ENCODE measurements at places on chromosomes 6 and 20. TPM values are rescaled to one million over a fixed set of nuclear protein-coding genes. Genes with fewer than 3 reads are reported as not detected.

DNA sequence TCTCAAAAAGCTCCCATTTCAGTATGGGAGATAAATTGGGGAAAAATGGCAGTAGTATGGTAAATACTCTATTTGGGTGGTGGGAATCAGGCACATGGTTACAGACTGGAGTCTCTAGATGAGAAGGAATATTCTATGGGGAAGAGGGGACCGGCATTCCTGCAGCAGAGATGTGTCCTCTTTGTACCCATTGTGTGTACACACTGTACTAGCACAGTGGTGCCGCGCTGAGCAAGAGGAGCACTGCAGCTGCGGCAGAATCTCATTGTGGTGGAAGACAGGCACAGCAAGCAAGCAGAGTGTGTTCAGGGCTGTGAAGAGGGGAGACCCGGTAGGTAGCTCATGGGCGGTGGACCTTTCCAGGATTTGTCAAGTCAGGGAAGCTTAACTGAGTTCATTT, 13.0 kb downstream of the AFDN start:
- H3K4me3 ChIP-seq: no peak overlapping the region
- no peaks in the 10 kb centered on the region for H3K36me3 ChIP-seq
- no peak for DNase-seq
- H3K27me3 ChIP-seq: no peaks in the 10 kb centered on the region
- no peak overlapping the region for H3K27ac ChIP-seq

- no peaks in the 10 kb centered on the region for H3K36me3 ChIP-seq
- H3K27ac ChIP-seq: no peak overlapping the region
- H3K4me1 ChIP-seq: no peaks in the 10 kb centered on the region
- no peak for DNase-seq
- no peak overlapping the region for H3K4me3 ChIP-seq
- no peaks in the 10 kb centered on the region for H3K27me3 ChIP-seq
Observed at GRCh38 chr6:24882835-24883555, 52.8 kb downstream of the RIPOR2 start.

GRCh38 chr6:14811775-14812428, 434.0 kb upstream of the JARID2 start:
- H3K27me3 ChIP-seq: no peaks in the 10 kb centered on the region
- H3K4me3 ChIP-seq: no peak overlapping the region
- H3K27ac ChIP-seq: no peak overlapping the region
- H3K4me1 ChIP-seq: no peaks in the 10 kb centered on the region
- DNase-seq: no peak

The TRIM40 gene
- total RNA-seq: not detected

DNA sequence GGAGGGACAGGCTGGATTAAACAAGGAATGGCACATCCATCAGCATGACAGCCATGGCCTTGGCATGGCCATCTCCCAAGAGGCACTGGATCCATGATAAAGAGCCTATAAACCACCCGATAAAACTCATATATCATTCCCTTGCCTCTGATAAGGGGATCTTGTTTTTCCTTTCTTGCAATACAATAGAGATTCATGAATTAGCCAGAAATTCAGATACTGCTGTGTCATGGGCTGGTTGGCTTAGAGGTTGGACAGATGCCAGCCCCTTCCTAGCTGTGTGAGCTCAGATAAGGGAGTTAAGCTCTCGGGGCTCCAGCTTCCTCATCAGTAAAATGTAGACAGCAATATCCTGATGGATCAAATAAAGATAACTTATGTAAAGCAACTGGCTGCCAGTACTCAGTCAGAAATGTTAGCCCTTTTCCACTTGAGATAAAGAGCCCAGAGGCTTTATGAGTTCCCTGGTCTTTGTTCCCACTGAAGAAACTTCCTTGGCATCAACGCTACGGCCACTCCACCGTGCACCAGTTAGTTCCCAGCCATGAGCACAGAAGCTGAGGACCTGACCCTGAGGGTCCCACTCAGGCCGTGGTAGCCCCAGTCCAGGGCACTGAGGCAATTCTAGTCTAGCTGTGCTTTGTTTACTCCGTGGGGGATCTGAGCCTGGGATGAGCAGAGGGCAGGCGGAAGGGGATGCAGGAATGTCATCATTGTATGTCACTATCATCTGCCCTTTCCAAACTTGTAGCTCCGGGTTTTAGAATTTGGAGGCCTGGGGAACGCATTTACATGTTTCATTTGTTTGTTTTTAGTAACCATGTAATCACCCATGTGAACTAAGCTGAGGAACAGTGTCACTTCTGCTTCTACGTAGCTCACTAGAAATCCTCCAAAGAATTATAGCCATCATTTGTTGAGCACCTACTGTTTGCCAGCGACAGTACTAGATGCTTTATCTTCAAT, 67.2 kb upstream of the TBC1D7 start:
- no peaks in the 10 kb centered on the region for H3K36me3 ChIP-seq
- peak; percentile 76 for DNase-seq
- H3K27me3 ChIP-seq: no peaks in the 10 kb centered on the region
- peak overlapping the region; percentile 24 for H3K27ac ChIP-seq
- H3K4me3 ChIP-seq: no peak overlapping the region
- H3K4me1 ChIP-seq: peaks cover 56% of the 10 kb centered on the region

The GMNN gene
- 6.3 TPM for total RNA-seq

- no peaks in the 10 kb centered on the region for H3K36me3 ChIP-seq
- H3K4me3 ChIP-seq: no peak overlapping the region
- DNase-seq: no peak
Observed at GRCh38 chr6:147176795-147177194, 27.4 kb upstream of the STXBP5 start.

The LY6G5C gene
- 2.9 TPM for total RNA-seq

DNA sequence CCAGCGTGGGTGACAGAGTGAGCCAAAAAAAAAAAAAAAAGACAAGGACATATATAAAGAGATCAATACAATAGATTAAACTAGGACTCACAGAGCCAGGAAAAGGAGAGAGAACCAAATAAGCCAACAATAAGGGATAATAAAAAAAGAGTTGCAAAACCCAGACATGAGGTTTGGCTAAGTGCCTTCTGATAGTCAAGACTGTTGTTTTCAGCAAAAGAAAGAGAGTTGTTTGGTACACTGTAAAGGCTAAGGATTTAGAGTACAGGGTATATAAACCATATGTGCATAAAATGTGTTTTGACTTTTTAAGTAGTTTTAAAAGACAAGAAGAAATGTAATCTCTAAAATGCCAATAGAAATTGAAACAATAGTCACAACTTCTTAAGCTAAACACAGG, 42.8 kb downstream of the RPF2 start:
- no peak for DNase-seq
- no peaks in the 10 kb centered on the region for H3K4me1 ChIP-seq
- no peak overlapping the region for H3K4me3 ChIP-seq
- no peak overlapping the region for H3K27ac ChIP-seq
- no peaks in the 10 kb centered on the region for H3K27me3 ChIP-seq

DNA sequence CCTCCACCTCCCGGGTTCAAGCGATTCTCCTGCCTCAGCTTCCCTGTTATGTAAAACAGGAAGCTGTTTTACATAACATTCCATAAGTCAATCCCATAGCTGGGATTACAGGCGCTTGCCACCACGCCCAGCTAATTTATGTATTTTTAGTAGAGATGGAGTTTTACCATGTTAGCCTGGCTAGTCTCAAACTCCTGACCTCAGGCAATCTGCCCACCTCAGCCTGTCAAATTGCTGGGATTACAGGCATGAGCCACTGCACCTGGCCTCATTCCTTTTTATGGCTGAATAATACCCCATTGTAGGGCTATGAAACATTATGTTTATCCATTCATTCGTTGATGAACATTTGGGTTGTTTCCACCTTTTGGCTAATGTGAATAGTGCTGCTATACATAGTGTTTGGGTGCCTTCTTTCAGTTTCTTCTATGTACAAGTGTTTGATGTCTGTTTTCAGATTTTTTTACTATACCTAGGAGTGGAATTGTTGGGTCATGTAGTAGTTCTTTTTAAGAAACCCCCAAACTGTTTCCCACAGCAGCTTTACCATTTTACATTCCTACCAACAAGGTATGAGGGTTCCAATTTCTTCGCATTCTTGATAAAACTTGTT, 138.7 kb upstream of the COL21A1 start:
- no peak for DNase-seq
- no peak overlapping the region for H3K27ac ChIP-seq
- H3K27me3 ChIP-seq: no peaks in the 10 kb centered on the region

The SH3BGRL2 gene
- total RNA-seq: 4.7 TPM

GRCh38 chr6:35580836-35581235, 68.1 kb upstream of the TULP1 start:
- H3K27ac ChIP-seq: no peak overlapping the region
- no peak overlapping the region for H3K4me3 ChIP-seq
- H3K27me3 ChIP-seq: no peaks in the 10 kb centered on the region
- H3K4me1 ChIP-seq: no peaks in the 10 kb centered on the region

The SRSF12 gene
- 0.48 TPM for total RNA-seq

DNA sequence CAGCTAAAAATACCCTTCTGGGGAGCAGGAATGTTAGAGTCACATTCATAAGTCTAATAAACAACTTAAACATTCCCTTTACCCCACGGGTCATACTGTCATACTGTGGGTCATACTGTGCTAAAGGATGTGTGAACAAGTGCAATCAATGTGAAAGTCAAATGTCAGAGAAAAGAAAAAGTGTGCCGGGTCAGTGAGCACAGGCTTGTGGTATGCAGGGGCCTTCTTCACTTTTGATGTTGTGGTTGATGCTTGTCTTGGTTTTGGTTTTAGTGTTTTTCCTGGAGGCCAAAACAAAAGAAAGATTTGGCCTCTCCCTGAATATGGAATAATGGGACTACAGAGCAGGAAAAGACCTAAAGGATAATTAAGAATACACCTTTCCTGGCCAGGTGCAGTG, 267.9 kb upstream of the PLN start:
- H3K36me3 ChIP-seq: no peaks in the 10 kb centered on the region
- no peaks in the 10 kb centered on the region for H3K27me3 ChIP-seq
- H3K4me1 ChIP-seq: no peaks in the 10 kb centered on the region
- H3K27ac ChIP-seq: no peak overlapping the region

- H3K27me3 ChIP-seq: no peaks in the 10 kb centered on the region
- H3K36me3 ChIP-seq: no peaks in the 10 kb centered on the region
- H3K4me1 ChIP-seq: no peaks in the 10 kb centered on the region
- H3K4me3 ChIP-seq: no peak overlapping the region
Observed at GRCh38 chr6:138287144-138287955, 69.1 kb upstream of the PBOV1 start.

- no peak for DNase-seq
- no peaks in the 10 kb centered on the region for H3K27me3 ChIP-seq
- H3K36me3 ChIP-seq: peaks cover 68% of the 10 kb centered on the region
- H3K4me3 ChIP-seq: no peak overlapping the region
Observed at GRCh38 chr20:31945785-31946184, 6.1 kb downstream of the PDRG1 start.

DNA sequence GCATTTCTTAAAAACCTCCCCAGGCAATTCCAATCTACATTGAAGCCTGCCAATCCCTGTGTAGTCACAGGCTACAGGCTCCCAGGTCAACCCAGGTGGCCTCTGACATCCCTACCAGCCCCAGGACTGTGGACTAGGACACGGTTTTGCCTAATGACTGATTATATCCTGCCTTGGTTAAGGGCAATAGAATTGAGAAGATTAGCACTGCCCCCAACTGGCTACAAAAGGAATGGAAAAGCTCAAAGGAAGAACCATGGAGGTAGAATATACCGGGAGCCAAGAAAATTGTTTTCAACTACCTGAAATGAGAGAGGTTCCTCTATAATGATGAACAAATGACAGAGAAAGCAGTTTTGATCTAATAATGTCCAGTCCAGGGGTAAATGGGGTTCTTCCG, 421.1 kb upstream of the AGPAT4 start:
- H3K27ac ChIP-seq: no peak overlapping the region
- no peaks in the 10 kb centered on the region for H3K27me3 ChIP-seq
- H3K36me3 ChIP-seq: no peaks in the 10 kb centered on the region
- H3K4me3 ChIP-seq: no peak overlapping the region
- no peaks in the 10 kb centered on the region for H3K4me1 ChIP-seq

- H3K27ac ChIP-seq: peak overlapping the region; percentile 99
- no peaks in the 10 kb centered on the region for H3K36me3 ChIP-seq
- H3K4me3 ChIP-seq: peak overlapping the region; percentile 63
- H3K4me1 ChIP-seq: peaks cover 46% of the 10 kb centered on the region
- no peaks in the 10 kb centered on the region for H3K27me3 ChIP-seq
Observed at GRCh38 chr6:87700397-87701343, 1.4 kb downstream of the AKIRIN2 start.

- no peak for DNase-seq
- H3K27ac ChIP-seq: no peak overlapping the region
- no peak overlapping the region for H3K4me3 ChIP-seq
- no peaks in the 10 kb centered on the region for H3K27me3 ChIP-seq
- no peaks in the 10 kb centered on the region for H3K4me1 ChIP-seq
Observed at GRCh38 chr20:20009784-20010253, 7.3 kb upstream of the NAA20 start.

GRCh38 chr6:6826095-6826901, 237.8 kb downstream of the LY86 start:
- DNase-seq: peak; percentile 76
- no peaks in the 10 kb centered on the region for H3K27me3 ChIP-seq
- no peaks in the 10 kb centered on the region for H3K4me1 ChIP-seq
- no peaks in the 10 kb centered on the region for H3K36me3 ChIP-seq
- H3K27ac ChIP-seq: peak overlapping the region; percentile 92
- H3K4me3 ChIP-seq: no peak overlapping the region

Measured in heart left ventricle (tissue), 16 donors.